ENCODE measurements at places on chromosomes 4 and X. TPM values are rescaled to one million over a fixed set of nuclear protein-coding genes. Genes with fewer than 3 reads are reported as not detected.

DNA sequence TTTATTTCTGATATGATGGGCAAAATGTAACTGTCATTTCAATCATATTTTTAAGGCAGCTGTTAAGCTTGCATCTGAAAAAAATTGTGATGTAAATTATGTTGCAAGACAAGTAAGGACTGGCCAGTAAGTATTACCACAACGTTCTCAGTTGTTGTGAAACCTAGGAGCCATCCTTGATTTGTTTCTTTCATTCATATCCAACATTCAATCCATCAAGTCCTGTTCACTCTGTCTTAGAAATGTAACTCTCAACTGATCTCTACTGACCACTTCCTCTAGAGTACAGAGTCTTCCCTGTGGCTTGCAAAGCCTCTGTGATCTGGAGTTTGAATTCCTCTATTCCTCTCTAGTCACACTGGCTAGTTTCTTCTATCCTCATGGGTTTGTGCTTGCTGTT, 161.4 kb upstream of the MAD2L1 start:
- H3K4me1 ChIP-seq = no peaks in the 10 kb centered on the region
- H3K27me3 ChIP-seq = no peaks in the 10 kb centered on the region
- DNase-seq = no peak

DNA sequence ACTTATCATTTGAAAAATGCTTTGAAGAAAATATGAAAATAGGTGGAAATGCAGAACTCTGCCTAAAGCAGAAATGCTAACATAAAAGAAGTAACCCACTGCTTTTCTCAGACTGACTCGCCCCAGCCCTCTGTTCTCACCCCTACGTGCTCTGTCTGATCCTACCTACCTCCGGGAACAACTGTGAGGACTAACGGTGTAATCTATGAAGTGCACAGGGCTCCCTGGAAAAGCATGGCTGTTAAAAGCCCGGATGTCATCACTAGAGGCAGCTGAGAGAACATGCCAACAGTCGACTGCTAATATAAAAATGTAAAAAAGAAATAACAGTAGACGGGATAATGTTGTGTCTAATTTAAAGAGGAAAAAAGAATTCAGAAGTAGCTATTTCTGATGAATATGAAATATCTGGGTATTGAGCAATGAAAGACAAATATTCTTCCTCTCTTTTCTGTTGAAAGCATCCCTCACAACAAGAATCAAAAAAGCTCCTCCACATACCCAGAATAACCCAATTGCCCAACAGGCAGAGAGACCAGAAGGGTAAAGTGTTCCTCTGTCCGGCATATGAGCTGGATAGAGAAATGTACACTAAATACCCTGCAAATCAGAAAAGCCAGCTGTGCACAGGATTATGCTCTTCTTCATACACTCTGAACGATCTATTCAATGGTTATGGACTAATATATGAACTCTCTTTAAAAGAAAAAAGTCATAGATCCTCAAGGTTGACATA, 130.7 kb downstream of the TSPAN5 start:
- DNase-seq = no peak
- no peaks in the 10 kb centered on the region for H3K4me1 ChIP-seq
- H3K36me3 ChIP-seq = no peaks in the 10 kb centered on the region
- H3K27ac ChIP-seq = no peak overlapping the region

GRCh38 chr4:80434238-80434637, 98.7 kb downstream of the CFAP299 start:
- no peaks in the 10 kb centered on the region for H3K27me3 ChIP-seq
- H3K4me3 ChIP-seq = no peak overlapping the region
- no peak for DNase-seq
- H3K4me1 ChIP-seq = no peaks in the 10 kb centered on the region
- H3K36me3 ChIP-seq = no peaks in the 10 kb centered on the region
- no peak overlapping the region for H3K27ac ChIP-seq

- no peak overlapping the region for H3K27ac ChIP-seq
- H3K27me3 ChIP-seq = no peaks in the 10 kb centered on the region
- DNase-seq = no peak
- no peaks in the 10 kb centered on the region for H3K36me3 ChIP-seq
- no peaks in the 10 kb centered on the region for H3K4me1 ChIP-seq
These were observed 68.1 kb downstream of the DIAPH2 start for GRCh38 chrX:96752781-96753180.

The AFF1 gene
- total RNA-seq = 42.8 TPM

- H3K36me3 ChIP-seq = no peaks in the 10 kb centered on the region
- H3K27me3 ChIP-seq = no peaks in the 10 kb centered on the region
- H3K4me1 ChIP-seq = no peaks in the 10 kb centered on the region
- no peak for DNase-seq
These were observed 28.4 kb downstream of the PROM1 start for GRCh38 chr4:16055471-16055870.

- no peak for DNase-seq
- H3K36me3 ChIP-seq = no peaks in the 10 kb centered on the region
- H3K4me3 ChIP-seq = no peak overlapping the region
- H3K27ac ChIP-seq = no peak overlapping the region
These were observed 35.0 kb upstream of the MAML3 start for GRCh38 chr4:140188975-140189374.

GRCh38 chr4:1685235-1686150, 1.4 kb upstream of the FAM53A start:
- H3K36me3 ChIP-seq = peaks cover 1% of the 10 kb centered on the region
- no peak for DNase-seq
- H3K4me1 ChIP-seq = peaks cover 11% of the 10 kb centered on the region

The INTS6L gene
- 8.2 TPM for total RNA-seq

GRCh38 chrX:30570505-30570904, 7.1 kb downstream of the TASL start:
- H3K27ac ChIP-seq = no peak overlapping the region
- no peak for DNase-seq
- H3K4me1 ChIP-seq = peaks cover 4% of the 10 kb centered on the region
- no peaks in the 10 kb centered on the region for H3K36me3 ChIP-seq
- no peak overlapping the region for H3K4me3 ChIP-seq

GRCh38 chr4:123546573-123547060, 150.0 kb downstream of the SPRY1 start:
- no peaks in the 10 kb centered on the region for H3K27me3 ChIP-seq
- no peak for DNase-seq
- H3K36me3 ChIP-seq = no peaks in the 10 kb centered on the region
- peaks cover 10% of the 10 kb centered on the region for H3K4me1 ChIP-seq

- H3K27ac ChIP-seq = no peak overlapping the region
- H3K4me3 ChIP-seq = no peak overlapping the region
- no peaks in the 10 kb centered on the region for H3K36me3 ChIP-seq
- H3K27me3 ChIP-seq = no peaks in the 10 kb centered on the region
- no peaks in the 10 kb centered on the region for H3K4me1 ChIP-seq
These were observed 167.2 kb upstream of the SLIT2 start for GRCh38 chr4:20084488-20084887.

- H3K36me3 ChIP-seq = no peaks in the 10 kb centered on the region
- no peak overlapping the region for H3K27ac ChIP-seq
- no peaks in the 10 kb centered on the region for H3K4me1 ChIP-seq
- H3K27me3 ChIP-seq = no peaks in the 10 kb centered on the region
These were observed 512.0 kb upstream of the FAT1 start for GRCh38 chr4:187235456-187236170.

DNA sequence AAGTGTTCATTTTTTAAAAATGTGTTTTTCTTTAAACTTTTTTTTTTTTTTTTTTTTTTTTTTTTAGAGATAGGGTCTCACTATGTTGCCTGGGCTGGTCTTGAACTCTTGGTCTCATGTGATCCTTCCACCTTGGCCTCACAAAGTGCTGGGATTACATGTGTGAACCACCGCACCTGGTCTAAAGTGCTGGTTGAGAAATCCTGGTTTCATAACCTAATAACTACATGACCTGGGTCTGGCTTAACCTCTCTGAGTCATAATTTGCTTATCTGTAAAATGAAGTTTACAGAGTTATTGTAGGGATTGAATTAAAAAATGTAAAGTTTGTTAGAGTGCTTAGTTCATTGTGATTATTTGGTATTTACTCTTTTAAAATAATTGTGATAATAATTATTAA, 5.2 kb downstream of the HSD17B13 start:
- no peak for DNase-seq
- no peaks in the 10 kb centered on the region for H3K27me3 ChIP-seq
- H3K4me1 ChIP-seq = no peaks in the 10 kb centered on the region
- peak overlapping the region; percentile 89 for H3K27ac ChIP-seq
- H3K36me3 ChIP-seq = peaks cover 29% of the 10 kb centered on the region

GRCh38 chrX:150848914-150849365, 49.5 kb downstream of the CD99L2 start:
- peaks cover 13% of the 10 kb centered on the region for H3K4me1 ChIP-seq
- no peaks in the 10 kb centered on the region for H3K36me3 ChIP-seq
- no peak for DNase-seq
- H3K27ac ChIP-seq = peak overlapping the region; percentile 76

- H3K4me1 ChIP-seq = no peaks in the 10 kb centered on the region
- H3K27me3 ChIP-seq = no peaks in the 10 kb centered on the region
- H3K36me3 ChIP-seq = no peaks in the 10 kb centered on the region
- no peak overlapping the region for H3K27ac ChIP-seq
These were observed 189.2 kb downstream of the GPM6A start for GRCh38 chr4:175622887-175623286.

- no peak for DNase-seq
- no peaks in the 10 kb centered on the region for H3K4me1 ChIP-seq
- no peak overlapping the region for H3K4me3 ChIP-seq
- H3K27me3 ChIP-seq = no peaks in the 10 kb centered on the region
- H3K36me3 ChIP-seq = no peaks in the 10 kb centered on the region
- H3K27ac ChIP-seq = no peak overlapping the region
These were observed 3.1 kb upstream of the GPR78 start for GRCh38 chr4:8577046-8577445.

The XAGE1A gene
- not detected for total RNA-seq

GRCh38 chr4:56185901-56186300, 201.4 kb downstream of the AASDH start:
- H3K36me3 ChIP-seq = no peaks in the 10 kb centered on the region
- H3K4me1 ChIP-seq = no peaks in the 10 kb centered on the region
- DNase-seq = no peak
- no peak overlapping the region for H3K4me3 ChIP-seq

- no peaks in the 10 kb centered on the region for H3K4me1 ChIP-seq
- DNase-seq = no peak
- H3K4me3 ChIP-seq = no peak overlapping the region
- H3K36me3 ChIP-seq = no peaks in the 10 kb centered on the region
- H3K27me3 ChIP-seq = no peaks in the 10 kb centered on the region
- no peak overlapping the region for H3K27ac ChIP-seq
These were observed 99.7 kb upstream of the SLC7A11 start for GRCh38 chr4:138341739-138342415.

The PRAF2 gene
- total RNA-seq = 1.4 TPM

All from liver (tissue), 10 donors.